Heart left ventricle (tissue), 16 donors: ENCODE measurements at places on chromosomes 7 and 10.

DNA sequence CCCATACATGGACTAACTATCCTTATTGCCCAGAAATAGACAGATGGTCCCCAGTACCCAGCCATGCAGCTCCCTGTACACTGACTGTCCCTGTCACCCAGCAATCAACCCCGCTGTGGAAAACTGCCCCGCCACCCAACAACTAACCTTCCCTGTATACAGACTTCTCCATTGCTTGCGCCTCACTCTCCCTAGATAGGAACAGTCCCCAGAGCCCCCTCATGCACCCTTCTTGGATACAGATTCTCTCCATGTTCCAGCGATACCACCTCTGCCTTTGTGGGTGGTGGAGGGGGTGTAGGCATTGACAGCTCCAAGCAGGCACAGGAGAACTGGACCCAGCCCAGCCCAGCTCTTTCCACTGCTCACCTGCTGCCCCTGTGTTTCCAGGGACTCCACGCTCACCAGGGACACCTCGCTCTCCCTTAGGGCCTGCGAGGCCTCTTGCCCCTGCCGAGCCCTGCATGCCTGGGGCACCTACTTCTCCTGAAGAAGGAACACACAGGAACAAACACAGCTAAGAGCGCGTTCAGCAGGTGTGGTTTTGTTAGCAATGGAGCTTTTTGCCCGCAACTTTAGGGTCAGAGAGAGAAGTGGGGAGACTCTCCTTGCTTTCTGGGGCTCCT, 7.2 kb downstream of the SFTPD start:
- DNase-seq, result no peak

DNA sequence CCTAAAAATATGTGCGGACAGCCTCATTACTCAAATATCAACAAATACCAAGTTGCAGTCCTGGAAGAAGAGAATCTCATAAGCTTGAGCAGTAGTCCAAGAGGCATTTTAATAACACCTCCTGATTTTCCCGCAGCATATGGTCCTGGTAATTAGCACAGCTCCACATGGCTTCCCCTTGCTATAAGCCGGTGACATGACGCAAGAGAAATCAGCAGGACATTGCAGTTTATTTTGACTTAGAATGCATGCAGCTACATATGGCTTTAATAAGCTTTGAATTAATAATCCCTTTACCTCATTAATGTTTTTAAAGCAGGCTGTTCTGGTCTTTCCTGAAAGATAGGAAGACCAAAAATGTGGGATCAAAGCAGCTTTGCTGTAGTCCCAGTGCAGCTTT, 137.6 kb downstream of the RAMP3 start:
- no peak for DNase-seq

GRCh38 chr7:96045919-96046318, 273.6 kb downstream of the DYNC1I1 start:
- no peak for DNase-seq

DNA sequence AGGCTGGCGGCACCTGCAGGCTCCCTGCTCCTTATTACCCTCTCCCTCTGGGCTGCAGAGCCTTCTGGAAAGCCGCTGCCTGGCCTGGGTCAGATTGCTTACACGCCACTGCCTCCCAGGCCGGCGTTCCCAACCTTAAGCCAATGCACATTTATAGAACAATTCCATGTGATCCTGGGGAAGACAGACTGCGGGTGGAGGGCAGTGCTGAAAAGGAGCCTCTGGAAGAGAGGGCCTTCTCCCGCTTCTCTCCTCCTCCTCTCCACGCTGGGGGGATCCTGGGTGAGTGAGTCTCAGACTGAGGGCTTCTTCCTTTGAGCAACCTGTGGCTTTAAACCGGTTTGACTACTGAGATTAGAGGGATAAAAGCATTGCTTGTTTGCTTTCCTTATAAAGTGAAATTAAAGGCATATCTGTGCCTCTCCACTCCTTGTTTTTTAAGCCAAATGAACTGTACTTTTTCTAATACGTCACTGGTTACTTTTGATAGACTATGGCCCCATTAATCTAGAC, 5.5 kb downstream of the TACC2 start:
- DNase-seq, result peak; percentile 67

GRCh38 chr7:26535483-26536007, 243.9 kb downstream of the SNX10 start:
- DNase-seq, result no peak

- DNase-seq, result peak; percentile 63
These were observed 94.9 kb downstream of the LYZL2 start for GRCh38 chr10:30534465-30535144.

DNA sequence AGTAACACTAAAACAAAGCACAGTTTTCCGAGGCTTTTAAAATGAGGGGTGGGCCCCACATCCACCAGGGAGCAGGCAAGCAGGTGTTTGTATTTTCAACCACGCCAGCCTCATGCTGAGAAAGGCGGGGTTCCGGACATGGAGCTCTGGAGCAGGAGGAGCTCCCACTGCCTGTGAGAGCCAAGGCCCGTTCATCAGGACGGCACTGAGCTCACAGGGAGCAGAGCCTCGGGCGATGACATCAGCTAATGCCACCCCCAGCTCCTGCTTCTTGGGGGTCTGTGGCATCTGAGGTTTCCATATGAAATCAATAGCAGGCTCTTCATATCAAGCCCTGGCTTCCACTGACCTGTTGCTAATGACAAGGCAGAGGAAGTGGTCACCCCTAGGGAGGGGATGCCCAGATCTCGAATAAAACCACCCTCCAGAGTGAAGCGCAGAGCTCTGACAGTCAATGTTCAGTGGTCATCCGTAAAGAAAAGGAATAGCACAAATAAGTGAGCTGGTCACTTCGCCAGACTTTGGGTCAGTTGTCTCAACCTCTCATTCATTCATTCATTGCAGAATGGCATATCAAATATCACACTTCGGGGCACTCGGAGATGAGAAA, 89.1 kb downstream of the TNS3 start:
- DNase-seq, result no peak

- no peak for DNase-seq
These were observed 436.3 kb upstream of the NPVF start for GRCh38 chr7:25664593-25664992.

- no peak for DNase-seq
These were observed 520.6 kb downstream of the GALNT17 start for GRCh38 chr7:71652510-71652909.
